ENCODE measurements at places on chromosomes 16 and 17. TPM values are rescaled to one million over a fixed set of nuclear protein-coding genes. Genes with fewer than 3 reads are reported as not detected.

GRCh38 chr16:57426356-57426755, 20.8 kb downstream of the CIAPIN1 start:
- no peak for DNase-seq

DNA sequence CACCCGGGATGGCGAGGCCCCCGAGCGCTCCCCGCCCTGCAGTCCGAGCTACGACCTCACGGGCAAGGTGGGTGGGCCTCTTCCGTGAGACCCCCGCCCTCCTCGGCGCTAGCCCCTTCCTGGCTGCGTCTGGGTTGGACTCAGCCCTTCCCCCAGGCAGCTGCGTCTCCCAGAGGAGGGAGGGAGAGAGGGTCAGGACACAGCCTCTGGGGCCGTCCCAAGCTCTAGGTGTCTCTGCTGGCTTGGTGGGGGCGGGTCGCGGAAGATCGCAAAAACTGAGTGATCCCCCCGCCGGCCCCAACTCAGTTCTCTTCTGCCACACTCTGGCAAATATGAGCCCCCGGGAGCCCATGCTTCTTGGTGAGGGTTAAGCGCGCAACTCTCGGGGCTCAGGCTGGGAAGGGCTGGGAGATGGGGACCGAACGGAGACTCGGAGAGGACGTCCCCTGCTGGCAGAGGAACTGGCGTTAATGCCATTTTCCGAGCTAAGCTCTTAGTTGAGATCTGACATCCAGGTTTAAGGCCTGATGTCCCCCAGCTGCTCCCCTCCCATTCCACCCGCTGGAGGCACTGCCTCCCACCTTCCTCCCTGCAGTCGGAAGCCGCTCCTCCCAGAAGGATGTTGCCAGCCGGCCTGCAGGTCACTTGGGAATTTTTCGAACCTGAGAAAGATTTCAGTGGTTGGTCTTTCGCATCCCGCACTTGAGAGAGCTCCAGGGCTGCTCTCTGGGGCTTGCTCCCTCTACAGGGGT, 419 bp downstream of the RAB37 start:
- no peak for DNase-seq

GRCh38 chr17:36131421-36131820, 27.8 kb downstream of the CCL4 start:
- DNase-seq, result no peak

- peak; percentile 61 for DNase-seq
These were observed 46.3 kb downstream of the RMI2 start for GRCh38 chr16:11391576-11391975.

USP6 gene
- polyA plus RNA-seq, result not detected

- no peak for DNase-seq
These were observed 30.2 kb downstream of the LLGL2 start for GRCh38 chr17:75555679-75556153.

KRTAP2-2 gene
- not detected for polyA plus RNA-seq
